ENCODE measurements at places on chromosomes 1 and 21.
A peak's percentile ranks its signal among the peaks of the same experiment; 100 is the strongest.

GRCh38 chr1:35554266-35555211 lies 2.7 kb downstream of the KIAA0319L start:
- no peak for DNase-seq

- DNase-seq: no peak
Measured at GRCh38 chr1:240462766-240463395, 149.1 kb downstream of the GREM2 start.

DNA sequence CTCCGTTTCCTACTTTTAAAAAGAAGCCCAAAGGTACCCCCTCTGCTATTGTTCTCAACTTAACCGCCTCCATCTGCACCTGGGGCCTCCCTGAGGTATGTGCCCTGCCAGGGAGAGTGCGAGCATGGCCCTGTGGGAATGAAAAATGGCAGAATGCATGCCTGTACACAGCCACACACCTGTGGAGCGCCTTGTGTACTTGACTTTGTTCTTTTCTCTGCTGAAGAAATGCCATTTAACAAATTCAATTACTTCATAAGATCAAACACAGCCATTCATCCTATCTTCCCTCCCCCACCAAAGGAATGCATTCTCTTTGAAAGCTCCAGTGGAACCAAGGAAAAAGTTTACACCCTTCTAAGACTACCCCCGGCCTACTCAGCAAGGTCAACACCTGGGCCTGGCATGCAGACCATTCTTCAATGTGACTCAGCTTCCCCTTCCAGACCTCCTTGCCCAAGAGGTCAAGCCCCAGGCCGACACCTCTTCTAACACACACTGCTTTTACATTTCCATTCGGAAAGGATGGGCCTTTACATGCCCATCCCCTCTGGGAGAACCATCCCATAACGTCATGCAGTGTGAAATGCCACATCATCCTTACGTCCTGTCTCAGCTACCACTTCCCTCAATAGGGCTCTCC lies 123.7 kb downstream of the SMYD2 start:
- no peak for DNase-seq

DNA sequence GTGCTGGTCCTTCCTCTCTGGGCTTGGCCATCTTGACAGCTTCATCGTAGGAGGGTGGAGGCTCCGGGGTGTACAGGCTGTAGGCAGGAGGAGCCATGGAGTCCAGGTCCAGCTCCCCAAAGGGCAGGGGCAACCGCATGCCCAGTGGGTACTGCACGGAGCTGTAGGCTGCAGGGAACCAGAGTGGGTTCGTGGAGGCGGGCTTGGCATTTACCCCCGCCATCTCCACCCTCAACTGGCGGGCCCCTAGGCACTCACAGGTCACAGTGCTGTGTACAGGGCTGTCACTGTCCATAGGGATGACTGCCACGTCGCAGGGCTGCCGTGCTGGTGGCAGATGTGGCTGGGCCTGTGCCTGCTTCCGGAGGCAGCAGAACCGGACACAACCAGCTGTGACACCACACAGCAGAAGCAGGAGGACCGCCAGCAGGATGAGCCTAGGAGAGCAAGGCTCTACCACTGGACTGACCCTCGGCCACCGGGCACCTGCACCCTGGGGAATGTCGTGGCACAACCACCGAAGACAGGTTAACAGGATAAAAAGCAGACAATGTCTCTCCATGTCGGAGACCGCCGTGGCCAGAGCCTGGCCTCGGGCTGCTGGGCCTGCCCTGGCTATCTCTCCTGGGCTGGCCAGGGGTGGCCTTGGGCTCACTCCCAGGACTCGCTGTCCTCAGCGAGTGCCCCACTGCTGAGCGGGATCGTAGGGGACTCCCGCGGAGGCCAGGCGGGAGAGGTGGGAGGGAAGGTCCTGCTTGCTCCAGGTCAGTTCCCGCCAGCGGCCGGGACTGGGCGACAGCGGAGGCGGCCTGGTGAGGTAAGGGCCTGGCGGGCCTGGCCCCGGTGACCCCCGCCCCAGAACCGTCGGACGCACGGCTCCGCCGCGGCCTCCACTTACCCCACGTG lies 831 bp downstream of the TMEM52 start:
- no peak for DNase-seq

GRCh38 chr1:160548183-160548582 lies 25.1 kb upstream of the SLAMF6 start:
- no peak for DNase-seq

DNA sequence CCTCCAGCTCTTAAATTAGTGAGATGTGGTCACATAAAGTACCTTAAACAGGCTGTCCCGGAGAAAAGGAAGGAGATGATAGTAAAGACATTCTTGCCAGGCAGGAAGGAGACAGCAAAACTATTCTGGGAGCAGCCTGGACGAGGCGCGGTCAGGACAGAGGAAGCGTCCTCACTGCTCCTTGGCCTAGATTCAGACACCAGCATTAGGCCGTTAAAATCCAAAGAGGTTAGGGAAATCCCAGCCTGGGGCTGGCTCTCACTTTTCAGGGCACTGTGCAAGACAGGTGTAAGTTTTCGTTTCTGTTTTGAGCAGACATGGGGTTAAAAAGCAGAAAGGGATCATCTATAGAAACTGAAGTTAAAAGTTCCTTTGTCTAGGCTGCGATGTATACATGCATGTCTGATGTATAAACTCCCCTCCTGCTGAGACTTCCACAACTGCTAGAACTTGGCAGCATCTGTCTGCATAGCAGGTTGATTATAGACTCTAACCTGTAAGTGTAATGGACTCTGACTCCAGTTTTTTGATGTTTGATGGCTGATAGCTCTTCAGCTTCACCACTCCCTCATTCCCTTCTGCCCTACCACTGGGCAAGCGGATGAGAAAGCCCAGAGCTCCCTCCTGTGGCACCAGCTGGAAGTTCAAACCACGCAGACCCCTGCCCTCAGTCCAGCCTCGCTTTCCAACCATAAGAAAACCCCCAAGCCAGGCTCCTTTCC lies 21.5 kb downstream of the STPG1 start:
- peak; percentile 64 for DNase-seq

- DNase-seq: no peak
Measured at GRCh38 chr21:41166884-41167283, 1.1 kb upstream of the BACE2 start.

GRCh38 chr1:26155370-26156284 lies 3.3 kb upstream of the FAM110D start:
- no peak for DNase-seq

DNA sequence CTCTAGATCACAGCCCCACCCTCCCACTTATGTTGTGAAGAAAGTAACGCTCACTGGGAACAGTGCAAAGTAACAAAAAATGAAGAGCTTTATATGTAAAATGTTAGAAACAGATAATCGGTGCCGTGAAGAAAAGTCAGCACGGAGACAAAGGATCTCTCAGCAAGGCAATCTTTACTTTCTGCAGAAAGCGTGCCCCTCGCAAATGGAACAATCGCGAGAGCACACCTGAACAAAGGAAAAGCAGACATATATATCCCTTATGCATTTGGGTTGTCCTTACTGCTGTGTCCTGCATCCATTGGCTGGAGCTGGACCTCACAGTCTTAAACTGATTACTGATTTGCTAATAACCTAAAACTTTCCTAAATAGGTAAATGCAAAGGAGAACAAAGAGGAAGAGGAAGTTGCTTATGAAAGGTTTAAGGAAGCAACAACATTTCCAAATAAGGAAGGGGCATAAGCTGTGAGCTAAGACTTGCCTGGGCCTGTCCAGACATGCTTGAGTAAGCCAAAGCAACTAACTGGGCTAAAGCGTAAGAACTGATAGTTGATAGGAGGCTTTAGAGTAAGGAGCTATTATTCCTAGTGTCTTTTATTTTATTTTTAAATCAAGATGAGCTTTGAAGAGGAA lies 89.7 kb downstream of the GTF2B start:
- no peak for DNase-seq

DNA sequence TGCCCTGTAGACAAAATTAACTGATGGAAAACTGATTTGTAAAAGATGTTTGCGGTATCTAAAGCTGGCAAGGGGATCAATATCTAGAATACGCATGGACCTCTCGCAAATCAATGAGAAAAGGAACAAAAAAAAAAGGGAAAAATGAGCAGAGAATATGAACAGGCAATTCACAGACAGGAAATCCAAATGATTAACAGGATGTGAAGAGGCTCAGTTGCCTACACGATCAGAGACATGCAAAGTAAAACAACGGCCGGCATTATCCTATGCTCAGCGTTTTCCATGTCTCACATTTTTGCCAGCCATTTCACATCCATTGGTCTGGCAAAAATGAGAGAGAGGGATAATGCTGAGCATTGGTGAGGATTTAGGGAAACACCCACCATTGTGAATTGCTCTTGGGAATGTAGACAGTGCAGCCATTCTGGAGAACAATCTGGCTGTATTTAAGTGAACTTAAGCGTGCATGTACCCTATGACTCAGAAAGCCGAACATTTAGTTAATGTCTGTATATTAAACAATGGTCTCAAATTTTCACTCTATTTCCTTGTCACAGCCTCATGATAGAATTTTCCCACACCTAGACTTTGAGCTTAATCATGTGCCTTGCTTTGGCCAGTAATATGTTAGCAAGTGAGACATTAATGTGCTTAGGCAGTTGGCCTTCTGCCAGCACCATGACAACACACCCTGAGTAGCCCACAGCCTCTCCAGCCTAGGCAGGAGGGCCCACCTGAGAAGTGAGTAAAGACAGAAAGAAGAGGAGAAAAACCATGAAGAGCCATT lies 61.0 kb upstream of the NBPF3 start:
- no peak for DNase-seq

DNA sequence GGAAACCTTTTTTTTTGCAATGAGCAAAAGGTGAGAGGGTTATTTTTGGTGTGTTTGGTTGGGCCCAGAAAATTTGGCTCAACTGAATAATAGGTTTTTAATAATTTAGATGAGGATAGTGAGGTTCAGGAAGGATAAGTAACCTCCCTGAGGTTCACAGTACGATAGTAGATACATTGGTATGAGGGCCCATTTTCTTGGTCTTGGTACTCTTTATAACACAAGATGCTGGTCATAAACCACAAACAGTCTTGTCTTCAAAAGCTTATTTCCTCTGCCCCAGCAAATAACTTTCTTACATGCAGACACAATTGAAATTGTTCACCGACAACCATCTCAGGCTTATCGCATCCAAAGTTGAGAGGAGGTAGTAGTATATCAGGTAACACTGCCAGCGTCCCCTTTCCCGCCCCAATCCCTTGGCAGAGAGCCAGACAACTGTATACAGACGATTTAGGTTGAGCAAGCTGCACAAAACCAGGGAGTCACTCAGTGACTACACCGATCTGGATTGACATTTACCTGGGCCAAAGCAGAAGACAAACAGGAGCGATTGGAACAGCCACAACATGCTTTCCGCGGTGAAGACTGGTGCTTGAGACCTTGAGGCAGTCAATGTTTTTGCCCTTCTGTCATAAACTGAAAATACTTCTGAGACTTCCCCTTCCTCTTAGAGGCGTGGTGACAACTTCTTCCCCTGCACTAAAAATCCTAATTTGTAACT lies at the start of gene SLAMF6:
SLAMF6 (minus strand) TSS at position 634 of the 724 bp plus-strand sequence; CDS start at position 571, 63 bp downstream.
- peak; percentile 46 for DNase-seq

GRCh38 chr1:37739222-37739621 lies 25.7 kb downstream of the EPHA10 start:
- no peak for DNase-seq

GRCh38 chr1:185528084-185528676 lies 206.0 kb upstream of the HMCN1 start:
- DNase-seq: no peak

DNA sequence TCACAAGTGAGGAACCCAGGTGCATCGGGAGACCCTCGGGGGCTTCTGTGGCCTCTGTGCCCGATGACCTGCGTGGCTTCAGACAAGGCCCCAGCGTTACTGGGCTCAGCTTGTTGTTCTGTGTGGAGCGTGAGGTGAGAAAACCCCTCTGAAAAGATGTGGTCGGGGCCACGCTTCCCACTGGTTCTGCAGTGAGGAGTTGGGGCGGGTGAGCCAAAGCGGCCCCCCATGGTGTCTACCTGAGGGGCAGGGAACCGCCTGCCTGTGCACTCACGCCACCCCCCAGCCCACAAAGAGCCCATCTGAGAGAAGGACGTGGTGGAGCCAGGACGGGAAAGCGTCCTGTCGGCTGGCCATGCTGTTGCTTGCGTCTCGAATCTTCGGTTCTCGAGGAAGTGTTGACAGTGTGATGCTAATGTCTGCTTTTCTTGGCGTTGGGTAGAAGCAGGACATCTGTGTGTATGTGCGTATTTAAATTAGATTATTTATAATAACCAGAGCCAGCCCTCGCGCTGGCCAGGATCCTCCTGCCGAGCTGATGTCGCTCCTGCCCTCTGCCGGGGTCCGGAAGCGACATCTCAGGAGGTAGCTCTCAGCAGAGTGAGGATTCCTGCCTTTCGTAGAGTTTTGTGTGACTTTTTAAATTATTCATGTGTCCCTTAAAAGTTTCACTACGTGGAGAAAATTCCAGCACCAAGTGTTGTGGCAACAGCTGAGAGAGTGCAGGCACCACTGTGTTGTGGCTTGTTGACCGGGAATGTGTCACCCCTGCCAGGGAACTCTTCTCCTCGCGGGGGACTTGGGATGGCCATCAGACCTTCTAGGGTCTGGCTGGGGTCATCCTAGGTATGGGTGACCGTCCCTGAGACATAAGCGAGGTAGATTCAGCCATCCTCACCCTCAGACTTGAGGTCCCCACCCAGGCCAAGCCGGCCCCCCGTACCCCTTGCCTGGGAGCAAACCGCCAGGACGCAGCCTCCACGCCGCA lies 15.3 kb downstream of the TMEM201 start:
- no peak for DNase-seq

DNA sequence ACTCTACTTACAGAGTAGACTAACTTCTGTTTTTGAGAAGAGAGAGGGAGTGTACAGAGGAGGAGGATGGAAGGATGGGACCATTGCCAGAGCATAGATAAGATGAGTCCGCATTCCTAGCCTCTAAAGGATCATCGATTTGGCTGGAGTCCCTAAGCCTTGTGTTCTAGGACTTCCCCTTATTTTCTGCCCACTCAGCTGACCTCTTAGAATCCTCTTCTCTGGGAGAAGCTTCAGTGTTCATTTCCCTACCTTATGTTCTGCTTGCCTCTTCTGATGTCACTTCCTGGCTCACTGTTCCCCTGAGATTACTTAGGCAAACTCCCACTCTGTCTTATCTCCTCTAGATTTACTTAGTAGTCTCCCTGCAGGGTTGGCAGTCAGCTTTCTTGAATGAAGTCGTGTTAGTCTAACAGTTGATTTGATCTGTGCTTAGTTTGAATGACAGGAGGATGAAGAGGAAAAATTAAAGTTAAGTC lies 156.7 kb downstream of the SYT2 start:
- DNase-seq: no peak

DNA sequence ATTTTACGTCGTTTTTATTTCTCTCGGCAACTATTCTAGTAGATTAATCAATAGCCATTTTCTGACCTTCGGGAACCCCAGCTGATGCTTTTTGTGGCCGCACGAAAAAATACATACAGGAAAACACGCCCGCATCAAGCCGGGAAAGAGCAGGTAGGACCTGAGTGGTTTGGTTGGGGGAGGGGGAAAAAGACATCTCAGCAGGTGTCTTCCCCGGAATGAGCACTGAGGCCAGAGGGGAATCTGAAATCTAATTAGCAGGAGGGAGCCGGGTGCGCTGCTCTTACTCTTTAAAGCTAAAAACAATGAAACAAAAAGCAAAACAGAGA lies 618 bp upstream of the FOXD3 start:
- DNase-seq: no peak

GRCh38 chr21:34796518-34797200 lies 127.9 kb downstream of the CLIC6 start:
- no peak for DNase-seq

GRCh38 chr1:67431156-67431765 lies 1.1 kb upstream of the SERBP1 start:
- DNase-seq: no peak

- no peak for DNase-seq
Measured at GRCh38 chr1:231630558-231631205, 4.1 kb downstream of the DISC1 start.

- DNase-seq: peak; percentile 65
Measured at GRCh38 chr1:156160743-156161171, 7.4 kb downstream of the SEMA4A start.

GRCh38 chr1:27476237-27476636 lies 13.7 kb downstream of the WASF2 start:
- DNase-seq: no peak

Measured in activated CD8-positive, alpha-beta memory T cell treated with anti-CD3 and anti-CD28 coated beads, Interleukin-2, amount 50 U/mL, for 4 hours (primary cell).